ENCODE measurements at places on chromosomes 13 and 19.

GRCh38 chr13:110512198-110512740 is 49.3 kb downstream of the RAB20 start:
- DNase-seq = no peak

- no peak for DNase-seq
These were observed 40.4 kb upstream of the PDCD5 start for GRCh38 chr19:32540621-32541020.

DNA sequence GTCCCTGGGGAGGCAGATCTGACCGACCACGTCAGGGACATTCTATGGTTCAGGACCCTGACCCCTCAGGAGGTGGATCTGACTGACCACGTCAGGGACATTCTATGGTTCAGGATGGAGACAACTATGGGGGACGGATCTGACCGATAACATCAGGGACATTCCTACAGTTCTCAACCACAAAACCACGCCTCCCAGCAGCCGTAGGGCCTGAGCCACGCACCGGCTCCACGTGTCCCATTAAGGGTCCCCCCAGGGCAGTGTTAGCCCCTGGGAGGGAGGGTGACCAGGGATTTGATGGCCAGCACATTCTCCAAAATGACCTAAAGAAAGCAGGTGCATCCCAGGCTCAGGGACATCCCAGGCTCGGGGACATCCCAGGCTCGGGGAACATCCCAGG is 49.0 kb upstream of the C13orf46 start:
- no peak for DNase-seq

DNA sequence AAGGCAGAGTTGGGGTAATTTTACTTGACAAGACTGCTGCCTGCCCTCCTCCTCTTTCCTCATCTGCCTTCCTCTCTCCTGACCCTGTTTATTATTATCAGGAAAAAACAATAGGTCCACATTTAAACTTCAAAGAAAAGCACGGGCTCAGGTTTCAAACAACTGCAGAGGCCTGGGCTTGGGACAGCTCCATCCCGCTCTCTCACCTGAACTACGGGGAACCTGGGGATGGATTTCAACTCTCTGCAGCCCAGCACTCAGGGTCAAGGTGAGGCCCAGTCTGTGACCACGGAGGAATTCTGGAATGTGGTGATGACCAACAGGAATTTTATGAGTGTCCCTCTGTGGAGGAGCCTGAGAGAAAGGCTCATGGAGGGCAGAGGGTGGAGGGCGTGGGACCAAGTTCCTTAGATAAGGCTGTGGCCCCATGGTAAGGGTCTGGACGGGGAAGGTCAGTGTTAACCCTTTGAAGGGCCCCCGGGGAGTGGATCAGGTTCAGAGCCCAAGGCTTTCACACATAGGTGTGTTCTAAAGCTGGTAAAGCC is 220.8 kb upstream of the MAB21L1 start:
- DNase-seq = no peak

Measured in stimulated activated CD4-positive, alpha-beta T cell treated with anti-CD3 and anti-CD28 coated beads, Interleukin-1b, Interleukin-23, amount 100 ng/mL, for 48 hours (primary cell).